ENCODE measurements at places on chromosomes 12 and 14. TPM values are rescaled to one million over a fixed set of nuclear protein-coding genes. Genes with fewer than 3 reads are reported as not detected.

- DNase-seq = no peak
These were observed 2.0 kb downstream of the AQP2 start for GRCh38 chr12:49952391-49953055.

- DNase-seq = no peak
These were observed 62.9 kb downstream of the GLRX5 start for GRCh38 chr14:95597784-95598211.

The FGF6 gene
- total RNA-seq = not detected

- no peak for DNase-seq
These were observed 105.2 kb upstream of the GPHB5 start for GRCh38 chr14:63423889-63424288.

DNA sequence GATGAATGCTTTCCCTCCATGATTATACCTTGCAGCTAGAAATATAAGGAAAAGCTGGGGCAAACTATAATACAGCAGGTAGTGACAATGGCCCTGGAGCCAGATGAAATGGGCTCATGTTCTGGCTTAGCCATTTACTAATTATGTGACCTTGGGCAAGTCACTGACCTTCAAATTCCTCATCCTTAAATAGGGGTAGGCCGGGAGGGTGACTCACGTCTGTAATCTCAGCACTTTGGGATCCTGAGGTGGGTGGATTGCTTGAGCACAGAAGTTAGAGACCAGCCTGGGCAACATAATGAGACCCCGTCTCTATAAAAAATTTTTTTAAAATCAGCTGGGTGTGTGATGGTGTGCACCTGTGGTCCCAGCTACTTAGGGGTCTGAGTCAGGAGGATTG lies 155.4 kb downstream of the C12orf75 start:
- no peak for DNase-seq

DNA sequence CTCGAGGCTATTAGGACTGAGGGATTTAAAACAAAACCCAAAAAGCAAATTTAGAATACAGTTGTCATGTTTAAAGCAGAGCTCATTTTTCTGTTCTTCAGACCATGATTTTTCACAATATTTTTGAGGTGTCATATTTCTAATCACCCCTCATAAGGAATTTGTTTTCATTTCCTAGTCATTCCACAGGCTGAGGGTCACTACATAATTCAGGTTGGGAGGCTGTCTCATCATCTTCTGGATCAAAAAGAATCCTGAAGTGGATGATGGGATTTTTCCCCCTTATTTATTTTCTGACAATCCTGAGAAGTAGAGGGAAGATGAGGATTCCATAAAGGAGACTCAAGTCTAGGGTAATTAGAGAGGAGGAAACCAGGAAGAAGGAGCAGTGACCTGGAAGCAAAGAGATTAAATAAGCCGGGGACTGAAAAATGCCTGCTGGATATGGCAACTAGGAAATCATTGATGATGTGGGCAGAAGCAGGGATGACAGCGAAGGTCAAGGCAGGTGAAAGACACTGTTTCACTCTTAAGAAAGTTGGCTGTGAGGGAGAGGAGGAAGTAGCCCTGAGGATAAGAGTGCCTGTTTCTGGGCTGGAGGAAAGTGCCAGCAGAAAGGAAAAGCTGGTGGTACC lies 9.0 kb upstream of the PCNX1 start:
- no peak for DNase-seq

DNA sequence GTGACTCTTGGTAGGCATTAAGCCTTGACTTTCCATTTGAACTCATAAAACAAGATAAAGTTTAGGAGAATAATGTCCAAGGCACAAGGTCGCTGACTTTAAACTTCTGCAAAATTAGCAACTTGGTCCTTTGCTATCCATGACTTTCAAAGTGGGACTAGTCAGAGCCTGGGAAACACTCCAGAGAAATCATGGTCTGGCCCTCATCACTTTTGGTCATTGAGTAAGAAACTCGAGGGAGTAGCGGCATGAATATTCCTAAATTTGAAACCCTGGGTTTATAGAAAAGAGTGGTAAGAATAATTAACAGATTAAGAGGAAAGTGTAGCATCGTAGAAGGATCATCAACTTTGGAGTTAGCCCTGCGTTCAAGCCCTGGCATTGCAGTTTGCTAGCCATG lies 16.9 kb upstream of the APPL2 start:
- DNase-seq = no peak

The ANO4 gene
- total RNA-seq = 0.74 TPM

- no peak for DNase-seq
These were observed 75.8 kb downstream of the DIO2 start for GRCh38 chr14:80135305-80136088.

DNA sequence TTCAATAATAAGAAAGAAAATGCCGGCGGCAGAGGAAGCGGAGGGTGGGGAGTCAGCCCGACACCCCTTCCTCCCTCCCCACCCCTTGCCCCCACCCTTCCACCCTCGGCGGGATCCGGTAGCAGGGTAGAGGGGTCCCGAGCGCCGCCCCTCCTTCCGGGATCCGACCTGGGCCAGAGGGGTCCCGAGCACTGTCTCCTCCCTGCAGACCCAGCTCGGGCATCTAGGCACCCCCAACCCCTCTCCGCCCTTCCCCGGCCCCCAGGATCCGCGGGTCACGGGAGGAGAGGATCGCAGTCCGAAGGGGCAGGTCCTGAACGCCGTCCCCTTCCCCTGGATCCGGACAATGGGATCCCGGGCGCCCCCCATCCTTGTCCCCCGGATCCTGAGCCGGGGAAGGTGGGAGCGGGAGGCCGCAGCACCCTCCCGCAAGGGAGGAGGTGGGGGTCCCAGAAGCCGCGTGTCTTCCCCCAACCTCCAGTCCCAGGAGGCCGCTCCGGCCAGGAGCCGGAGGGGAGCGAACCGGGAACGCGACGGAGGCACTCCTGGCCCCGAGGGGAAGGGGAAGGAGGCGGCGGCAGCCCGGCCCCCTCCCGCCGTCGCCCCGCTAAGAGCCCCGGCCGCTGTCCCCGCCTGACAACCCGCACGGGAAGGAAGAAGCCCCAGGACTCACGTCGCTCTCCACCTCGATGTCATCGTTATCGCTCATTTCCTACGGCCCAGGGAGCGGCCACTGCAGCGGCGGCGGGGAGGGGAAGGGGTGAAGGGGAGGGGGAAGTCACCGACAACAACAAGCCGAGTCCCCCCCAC lies 481 bp downstream of the MAX start:
- DNase-seq = peak; percentile 58

All from lower lobe of right lung (tissue), 2 donors.